ENCODE measurements at places on chromosomes 2 and 18.

DNA sequence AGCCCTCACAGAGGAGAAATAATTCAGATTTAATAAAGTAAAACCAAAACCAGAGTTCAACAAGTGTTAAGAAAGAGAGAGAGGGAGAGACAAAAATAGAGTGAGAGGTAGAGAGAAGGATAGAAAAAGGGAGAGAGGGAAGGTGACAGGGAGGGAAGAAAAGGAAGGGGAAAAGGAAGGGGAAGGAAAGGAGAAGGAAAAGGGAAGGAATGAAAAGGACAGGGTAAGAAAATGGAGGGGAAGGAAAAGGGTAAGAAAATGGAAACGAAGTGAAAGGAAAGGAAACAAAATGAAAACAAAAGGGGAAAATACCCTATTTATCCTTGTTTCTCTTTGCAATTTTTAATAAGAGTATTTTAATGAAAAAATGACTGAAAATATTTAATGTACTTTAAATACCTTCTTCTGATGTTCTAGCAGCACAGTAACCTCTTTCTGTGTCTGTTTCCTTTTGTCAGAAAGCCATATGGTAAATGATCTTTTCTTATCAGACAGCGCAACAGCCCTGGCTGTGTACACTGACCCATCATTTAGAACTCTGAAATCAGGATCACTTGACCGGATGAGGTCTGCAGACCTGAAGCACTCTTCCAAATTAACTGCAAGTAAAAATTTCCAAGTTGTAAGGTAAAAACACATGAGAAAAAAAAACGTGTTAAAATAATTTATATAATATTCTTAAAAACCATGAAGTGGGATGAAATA, 11.8 kb downstream of the DSC3 start:
- DNase-seq = no peak

GRCh38 chr2:122627388-122627787, 871.9 kb downstream of the TSN start:
- no peak for DNase-seq

GRCh38 chr18:23283916-23284430, 148.7 kb downstream of the CABLES1 start:
- DNase-seq = no peak

DNA sequence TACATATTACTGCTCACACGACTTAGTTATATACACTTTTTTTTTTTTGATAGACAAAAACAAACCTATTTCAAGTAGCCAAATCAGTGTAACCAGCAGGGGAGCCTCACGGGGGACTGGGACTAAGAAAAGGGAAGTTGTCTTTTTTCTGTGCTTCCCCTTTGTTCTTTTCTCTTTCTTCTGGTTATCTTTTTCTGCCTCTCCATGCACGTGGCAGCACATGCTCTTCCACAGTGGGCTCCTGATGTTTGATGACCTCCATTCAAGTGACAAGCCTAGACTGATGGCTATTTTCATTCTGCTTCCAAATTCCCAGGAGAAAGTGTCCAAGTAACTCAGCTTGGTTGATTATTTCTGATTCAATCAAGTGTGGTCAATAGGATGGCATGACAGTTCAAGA, 98.2 kb upstream of the STK39 start:
- no peak for DNase-seq

- no peak for DNase-seq
Observed at GRCh38 chr2:11343368-11343649, 1.1 kb downstream of the ROCK2 start.

- no peak for DNase-seq
Observed at GRCh38 chr2:125296742-125297141, 1271.7 kb downstream of the CNTNAP5 start.

DNA sequence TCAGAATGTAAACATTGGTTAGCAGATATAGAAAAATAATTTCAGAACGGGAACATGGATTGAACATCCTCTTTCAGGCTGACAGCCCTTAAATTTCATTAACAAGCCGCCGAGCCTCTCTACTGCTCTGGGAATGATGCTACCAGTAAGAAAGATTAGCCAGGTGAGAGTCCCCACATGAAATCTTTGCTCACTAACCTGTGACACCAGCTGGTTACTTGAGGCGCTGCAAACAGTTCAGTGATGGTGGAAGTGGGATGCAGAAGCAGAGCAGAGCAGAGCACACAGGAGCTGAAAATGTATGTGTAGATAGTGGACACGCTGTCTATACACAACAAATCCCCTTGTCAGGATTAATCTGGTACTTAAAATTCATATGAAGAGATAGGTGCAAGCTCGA, 721.1 kb downstream of the DPP10 start:
- no peak for DNase-seq

DNA sequence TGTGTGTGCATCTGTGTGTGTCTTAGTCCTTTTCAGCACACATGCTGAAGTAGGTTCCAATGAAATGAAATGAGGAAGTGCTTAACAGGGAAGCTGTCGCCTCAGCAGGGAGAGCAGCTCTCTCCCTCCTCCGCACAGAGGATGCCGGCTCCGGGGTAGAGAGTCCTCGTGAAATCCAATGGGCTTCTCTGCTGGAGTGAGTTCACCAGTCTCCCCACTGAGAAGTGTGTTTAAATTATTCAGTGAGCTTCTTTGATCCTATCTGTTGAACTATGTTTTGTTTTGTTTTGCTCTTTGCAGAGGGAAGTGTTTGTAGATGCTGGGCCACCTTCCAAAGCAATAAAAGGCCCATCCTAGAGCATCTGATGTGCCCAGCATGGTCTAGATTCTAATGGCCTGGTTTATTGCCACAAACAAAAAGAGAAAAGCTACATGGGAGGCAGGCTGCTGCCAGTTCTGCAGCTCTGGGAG, 6.7 kb downstream of the PPP1R7 start:
- no peak for DNase-seq

- peak; percentile 43 for DNase-seq
Observed at GRCh38 chr2:113370478-113371091, 66.9 kb upstream of the ZNG1B start.

GRCh38 chr2:221807706-221808105, 235.6 kb upstream of the EPHA4 start:
- DNase-seq = no peak

DNA sequence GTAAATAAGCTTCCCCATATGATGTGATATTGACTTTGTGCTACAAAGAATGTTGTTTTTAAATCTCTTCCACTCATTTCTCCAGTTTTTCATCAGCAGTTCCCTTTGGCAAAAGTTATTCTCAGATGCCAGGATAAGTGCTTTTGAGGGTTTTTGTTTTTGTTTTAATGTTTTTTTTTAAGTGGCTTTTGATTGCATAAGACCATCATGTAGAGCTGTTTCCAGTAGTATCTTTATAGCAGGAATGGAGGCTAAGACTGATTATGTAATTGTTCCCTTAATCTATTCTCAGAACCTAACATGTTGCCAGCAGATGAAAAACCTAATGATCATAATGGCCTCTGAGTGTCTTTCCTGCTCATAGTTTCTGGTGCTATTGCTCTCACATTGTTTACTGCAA, 77.9 kb downstream of the CABLES1 start:
- no peak for DNase-seq

DNA sequence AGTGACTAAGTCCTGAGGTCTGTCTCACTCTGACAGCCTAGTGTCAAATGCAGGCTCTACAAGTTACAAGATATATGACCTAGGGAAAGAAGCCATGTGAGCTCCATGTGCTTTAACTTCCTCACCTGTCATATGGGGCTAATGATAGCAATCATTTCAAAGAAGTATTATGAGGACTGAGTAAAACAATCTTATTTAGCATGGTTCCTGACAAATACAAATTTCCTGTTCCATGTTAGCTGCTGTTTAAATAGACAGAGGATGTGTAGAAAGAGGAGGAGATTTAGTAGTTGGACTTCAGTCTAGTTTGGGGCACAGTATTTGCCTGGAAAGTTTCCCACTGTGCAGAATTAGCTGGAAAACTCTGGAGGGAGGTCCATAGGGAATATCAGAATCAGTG, 545.8 kb downstream of the CNTNAP5 start:
- no peak for DNase-seq

- DNase-seq = no peak
Observed at GRCh38 chr2:238869-239268, 25.0 kb downstream of the SH3YL1 start.

DNA sequence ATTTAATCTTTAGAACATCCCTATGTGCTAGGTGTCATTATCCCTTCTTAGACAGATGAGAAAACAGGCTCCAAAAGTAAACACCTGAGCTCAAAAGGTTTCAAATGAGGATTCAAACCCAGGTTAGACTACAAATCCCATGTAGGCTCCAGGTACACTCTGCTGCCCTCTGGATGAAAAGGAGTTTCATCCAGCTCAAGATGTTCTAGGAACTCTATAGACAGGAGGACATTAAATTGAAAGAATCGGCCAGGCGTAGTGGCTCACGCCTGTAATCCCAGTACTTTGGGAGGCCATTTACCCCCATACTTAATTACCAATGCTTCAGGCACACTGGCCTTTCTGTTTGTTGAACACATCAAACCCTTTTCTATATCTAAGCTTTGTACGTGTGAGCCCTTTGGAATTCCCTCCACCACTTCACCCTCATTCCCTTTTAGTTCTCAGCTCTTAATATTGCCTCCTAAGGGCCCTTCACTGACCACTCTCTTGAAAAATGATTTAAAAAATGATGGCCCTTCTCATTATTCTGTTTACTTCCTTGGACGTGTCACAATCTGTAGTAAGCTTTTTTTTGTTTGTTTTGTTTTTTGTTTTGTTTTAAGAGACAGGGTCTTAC, 10.7 kb downstream of the SLC25A12 start:
- DNase-seq = no peak

- no peak for DNase-seq
Observed at GRCh38 chr2:14235667-14236066, 396.9 kb upstream of the LRATD1 start.

DNA sequence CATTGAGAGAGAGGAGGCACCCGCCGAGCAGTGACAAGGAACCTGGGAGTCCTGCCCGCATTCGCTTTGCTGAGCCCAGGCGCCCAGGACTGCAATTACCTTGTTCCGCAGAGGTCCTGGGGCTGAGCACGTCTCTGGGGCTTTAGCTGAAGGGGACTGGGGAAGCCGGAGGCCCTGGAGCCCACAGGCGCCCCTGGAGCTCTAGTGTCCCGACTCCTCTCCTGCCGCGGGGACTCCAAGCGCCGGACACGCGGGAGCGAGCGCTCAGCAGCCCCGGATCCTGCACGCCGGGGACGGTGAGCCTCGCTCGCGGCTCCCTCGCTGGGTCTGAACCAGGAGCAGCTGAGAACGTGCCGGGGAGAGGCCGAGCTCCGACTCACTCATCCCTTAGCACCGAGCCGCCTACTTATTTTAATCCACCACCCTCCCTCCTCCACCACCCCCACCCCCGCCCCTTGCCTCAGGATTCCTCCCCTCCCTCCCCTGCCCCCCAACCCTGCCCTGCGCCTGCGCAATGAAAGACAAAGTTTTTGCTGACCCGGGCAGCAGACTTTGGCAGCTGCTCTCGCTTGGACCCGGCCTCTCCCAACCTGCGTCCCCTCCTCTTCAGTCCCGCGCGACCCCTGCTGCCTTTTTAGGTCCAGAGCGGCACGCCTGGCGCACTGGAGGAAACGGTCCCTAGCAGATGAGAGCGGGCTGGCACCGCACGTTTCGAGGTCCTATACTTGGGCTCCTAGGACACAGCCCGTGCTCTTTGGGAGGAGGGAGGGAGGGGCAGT, at the start of gene OSR1:
OSR1 (minus strand) TSS at position 382 of the 779 bp plus-strand sequence. CDS start 4,818 bp downstream, outside the sequence.
- peak; percentile 76 for DNase-seq

DNA sequence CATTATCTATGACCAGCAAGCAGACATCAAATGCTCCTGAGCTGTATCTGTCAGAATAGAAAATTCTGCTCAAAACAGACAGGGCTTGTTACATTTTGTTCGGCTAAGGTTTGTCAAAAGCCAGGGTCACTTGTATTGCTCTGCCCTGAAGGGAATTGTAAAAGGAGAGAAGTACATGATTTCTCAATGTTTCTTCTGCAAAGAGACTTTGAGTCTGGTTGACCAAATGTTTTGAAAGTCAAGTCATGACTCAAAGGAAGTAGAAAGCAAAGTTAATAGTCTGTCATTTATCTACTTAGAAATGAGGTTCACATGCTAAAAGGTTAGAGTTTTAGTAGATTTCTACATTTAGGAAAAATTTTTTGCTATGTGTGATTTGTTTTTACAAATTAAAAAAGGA, 1624.1 kb upstream of the ZEB2 start:
- DNase-seq = no peak

DNA sequence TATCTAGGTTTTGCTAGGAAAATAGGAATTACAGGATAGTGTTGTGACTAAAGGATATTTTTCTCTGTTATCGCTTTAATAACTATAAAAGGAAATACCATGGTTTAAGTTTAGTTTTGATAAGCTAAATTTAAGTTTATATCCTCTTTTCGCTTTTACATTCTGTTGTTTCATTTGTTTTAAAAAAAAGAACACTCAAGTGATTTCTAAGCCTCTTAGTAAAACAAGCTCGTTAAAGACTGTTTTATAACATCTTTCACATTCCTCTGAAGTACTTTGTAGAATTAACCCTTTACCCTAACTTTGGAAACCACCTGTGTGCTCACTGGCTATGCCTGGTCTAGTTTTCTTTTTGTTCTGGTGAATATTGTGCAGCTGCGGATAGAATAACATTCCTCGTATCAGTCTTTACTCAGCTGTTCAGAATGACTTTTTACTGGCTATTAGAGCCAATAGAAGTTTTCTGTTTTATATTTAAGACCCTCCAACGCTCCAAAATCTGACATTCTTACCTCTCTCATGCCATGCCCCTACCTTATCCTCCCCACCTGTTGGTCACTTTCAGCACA, 183.1 kb downstream of the PTPRM start:
- DNase-seq = no peak

- DNase-seq = no peak
Observed at GRCh38 chr2:197130318-197130717, 180.3 kb downstream of the ANKRD44 start.

DNA sequence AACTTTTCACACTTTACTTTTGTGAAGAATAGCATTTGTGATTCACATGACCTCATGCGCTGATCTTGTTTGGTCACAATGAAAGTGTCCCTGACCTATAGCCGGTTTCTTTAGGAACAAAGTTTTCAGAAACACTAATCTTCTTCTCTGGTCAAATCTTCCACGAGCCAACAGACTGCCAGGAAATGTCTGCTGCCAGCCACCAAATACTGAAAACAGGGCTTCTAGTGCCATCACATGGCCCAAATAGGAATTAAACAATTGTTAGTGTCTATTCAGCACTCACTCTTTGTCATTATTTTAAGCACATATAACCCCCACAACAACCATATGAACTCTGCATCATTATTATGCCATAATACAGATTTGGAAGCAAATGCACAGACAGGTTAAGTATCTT, 286.5 kb upstream of the SYT4 start:
- no peak for DNase-seq

GRCh38 chr2:28527196-28527595, 31.3 kb downstream of the PLB1 start:
- no peak for DNase-seq

- DNase-seq = no peak
Observed at GRCh38 chr18:67109535-67109934, 407.0 kb downstream of the DSEL start.

- no peak for DNase-seq
Observed at GRCh38 chr2:201114846-201115245, 1.1 kb upstream of the CFLAR start.

- DNase-seq = no peak
Observed at GRCh38 chr2:232908695-232909094, 38.6 kb downstream of the SNORC start.

DNA sequence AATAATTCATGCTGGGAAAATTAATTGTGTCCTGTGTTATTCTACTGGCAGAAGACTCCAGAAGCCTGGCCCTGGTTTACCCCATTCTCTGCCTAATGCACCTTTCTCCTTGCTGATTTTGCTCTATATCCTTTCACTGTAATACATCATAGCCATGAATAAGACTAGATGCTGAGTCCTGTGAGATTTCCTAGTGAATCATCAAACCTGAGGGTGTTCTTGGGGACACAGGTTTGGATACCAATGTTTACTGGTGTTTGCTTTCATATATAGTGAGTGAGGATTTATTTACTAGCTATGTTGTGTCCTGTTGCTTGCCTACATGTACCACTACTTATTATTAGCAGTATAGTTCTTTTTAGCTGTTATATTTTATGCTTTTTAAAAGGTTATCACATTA, 6.5 kb downstream of the METTL5 start:
- DNase-seq = no peak

All from AG04450 (cell line).